ENCODE measurements at places on chromosomes 6 and 20. TPM values are rescaled to one million over a fixed set of nuclear protein-coding genes. Genes with fewer than 3 reads are reported as not detected.

PTGIS gene
- total RNA-seq: 605 TPM

LY6G6D gene
- total RNA-seq: not detected

OR2H2 gene
- total RNA-seq: not detected

GNRH2 gene
- total RNA-seq: 0.09 TPM

BHLHE23 gene
- total RNA-seq: not detected

SLC12A5 gene
- 0.28 TPM for total RNA-seq

HTR1E gene
- total RNA-seq: not detected

PDE10A gene
- 89.7 TPM for total RNA-seq
